Neural progenitor cell (in vitro differentiated cells): ENCODE measurements at places on chromosomes 4 and X.

DNA sequence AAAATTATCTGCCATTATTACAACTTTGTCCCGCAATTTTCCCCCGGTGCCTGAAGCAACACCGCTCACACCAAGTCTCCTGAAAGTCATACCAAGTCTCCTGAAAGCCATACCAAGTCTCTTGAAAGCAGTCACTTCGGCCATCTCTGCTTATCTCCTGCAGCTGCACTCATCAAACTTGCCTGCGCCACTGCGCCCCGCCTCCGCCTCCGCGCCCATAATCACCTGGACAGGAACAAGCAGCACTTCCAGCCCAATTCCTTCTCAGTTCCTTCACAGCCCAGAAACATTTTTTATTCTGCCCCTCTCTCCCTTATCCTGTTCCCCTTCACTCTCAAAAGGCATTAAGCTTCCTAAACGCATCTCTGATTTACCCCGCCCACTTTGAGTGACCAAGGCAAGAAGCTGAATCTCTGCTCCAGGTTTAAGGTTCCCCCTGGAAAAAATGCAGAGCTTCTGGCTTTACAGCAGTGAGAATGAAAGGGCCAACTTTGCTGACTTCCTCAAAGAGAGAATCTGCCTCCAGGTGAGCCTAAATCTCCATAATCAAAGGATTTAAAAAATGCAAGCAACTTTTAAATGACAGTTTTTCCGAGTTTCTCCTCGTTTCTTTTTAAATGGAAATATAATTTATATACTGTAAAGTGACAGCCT, 7.7 kb downstream of the GPR50 start:
- DNase-seq: no peak

- no peak for DNase-seq
These were observed 223.8 kb upstream of the PSAPL1 start for GRCh38 chr4:7658341-7659204.

GRCh38 chr4:70627620-70628019, 924 bp upstream of the ENAM start:
- no peak for DNase-seq

- no peak for DNase-seq
These were observed 11.0 kb upstream of the TBC1D8B start for GRCh38 chrX:106791495-106791894.
